ENCODE measurements at places on chromosomes 16 and 17. TPM values are rescaled to one million over a fixed set of nuclear protein-coding genes. Genes with fewer than 3 reads are reported as not detected.

Gene ITGAL
- not detected for total RNA-seq

Gene CHST6
- 0.48 TPM for total RNA-seq

Gene PRSS27
- under 0.01 TPM for total RNA-seq

Gene KCTD19
- not detected for total RNA-seq

Gene SOCS1
- total RNA-seq: 0.64 TPM

Gene TSNAXIP1
- total RNA-seq: not detected

Gene MMP15
- total RNA-seq: 23.7 TPM

Gene DNAH2
- not detected for total RNA-seq

Gene ITGB3
- total RNA-seq: 97.1 TPM

Gene RNF167
- 24.5 TPM for total RNA-seq

Gene TVP23A
- total RNA-seq: not detected

Gene DPEP2
- not detected for total RNA-seq

Gene ZNF48
- 10.4 TPM for total RNA-seq

Gene PABPN1L
- not detected for total RNA-seq

Gene CDK5R1
- total RNA-seq: 11.8 TPM

Gene TMEM114
- total RNA-seq: not detected

Gene MTHFSD
- 14.7 TPM for total RNA-seq

Measured in tracheal epithelial cell (primary cell).